ENCODE measurements at places on chromosomes 1 and 21. TPM values are rescaled to one million over a fixed set of nuclear protein-coding genes. Genes with fewer than 3 reads are reported as not detected.

DNA sequence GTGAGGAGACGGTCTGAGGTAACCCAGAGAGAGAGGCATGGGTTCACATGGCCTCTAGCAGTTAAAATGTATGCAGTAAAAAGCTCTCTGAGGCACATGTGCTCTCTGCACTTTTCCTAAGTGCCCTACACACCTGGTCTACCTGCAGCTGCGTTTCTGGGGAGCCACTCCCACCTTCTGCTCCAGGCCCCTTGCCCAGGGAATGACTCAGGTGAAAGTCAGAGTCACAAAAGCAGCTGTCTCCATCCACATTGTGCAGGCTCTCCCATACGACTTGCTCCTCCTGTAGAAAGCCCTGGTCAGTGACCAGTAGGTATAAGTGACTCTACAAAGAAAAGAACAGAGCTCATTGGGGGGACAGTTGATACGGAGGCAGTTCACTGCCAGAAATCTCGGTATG, 8.8 kb downstream of the MINDY1 start:
- DNase-seq: no peak

DNA sequence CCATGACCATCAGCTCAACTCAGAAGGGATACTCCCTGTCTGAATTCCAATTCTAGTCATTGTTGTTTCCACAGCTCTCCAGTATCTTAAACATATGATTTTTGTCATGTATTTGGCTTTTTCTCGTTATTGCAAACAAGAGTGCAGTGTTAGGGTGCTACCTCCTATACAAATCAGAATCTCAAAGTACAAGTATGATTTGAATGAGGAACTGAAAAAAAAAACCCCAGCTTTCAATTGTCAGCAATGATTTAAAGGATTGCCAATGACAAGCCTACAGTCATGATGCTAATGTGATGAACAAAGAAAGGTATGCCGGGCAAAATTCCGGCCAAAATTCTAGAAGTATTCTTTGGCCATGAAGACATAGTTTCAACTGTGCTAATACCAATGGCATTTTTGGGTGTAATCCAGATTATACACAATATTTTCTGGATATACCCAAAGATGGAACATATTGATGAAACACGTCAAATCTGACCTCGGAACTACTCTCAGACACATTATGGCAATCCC, 14.9 kb downstream of the TMEM35B start:
- no peak for DNase-seq

PIK3R3 gene
- 21.0 TPM for total RNA-seq

- no peak for DNase-seq
Observed at GRCh38 chr1:64472805-64473204, 2.9 kb downstream of the CACHD1 start.

ERVH48-1 gene
- 0.05 TPM for total RNA-seq

GRCh38 chr1:232260861-232261260, 369.1 kb downstream of the SIPA1L2 start:
- DNase-seq: no peak

DNA sequence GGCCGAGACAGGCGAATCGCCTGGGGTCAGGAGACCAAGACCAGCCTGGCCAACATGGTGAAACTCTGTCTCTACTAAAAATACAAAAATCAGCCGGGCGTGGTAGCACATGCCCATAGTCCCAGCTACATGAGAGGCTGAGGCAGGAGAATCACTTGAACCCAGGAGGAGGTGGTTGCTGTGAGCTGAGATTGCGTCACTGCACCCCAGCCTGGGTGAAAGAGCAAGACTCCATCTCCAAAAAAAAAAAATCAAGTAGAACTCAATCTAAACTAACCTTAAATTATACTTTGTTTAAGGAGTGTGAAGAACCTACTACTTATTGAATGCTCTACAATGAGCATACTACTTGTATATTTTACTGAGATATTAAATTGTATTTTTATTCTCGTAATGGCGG, 30.5 kb upstream of the RNF186 start:
- no peak for DNase-seq

DNA sequence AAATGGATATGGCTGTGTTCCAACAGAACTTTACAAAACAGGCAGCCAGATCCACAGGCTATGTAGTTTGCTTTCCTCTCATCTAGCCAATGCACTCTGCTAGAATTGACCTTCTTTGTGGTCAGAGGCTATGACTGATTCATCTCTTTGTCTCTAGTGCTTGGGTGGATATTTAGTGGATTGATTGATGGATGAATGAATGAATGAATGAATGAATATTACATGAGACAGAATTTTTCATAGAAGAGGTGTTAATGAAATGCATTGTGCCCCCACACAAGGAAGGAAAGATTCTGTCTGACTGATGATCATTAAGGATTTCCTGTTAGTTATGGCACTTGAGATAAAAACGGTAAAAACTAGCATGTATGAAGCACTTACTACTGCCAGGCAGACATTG, 50.5 kb upstream of the ZYG11A start:
- DNase-seq: peak; percentile 72

DNA sequence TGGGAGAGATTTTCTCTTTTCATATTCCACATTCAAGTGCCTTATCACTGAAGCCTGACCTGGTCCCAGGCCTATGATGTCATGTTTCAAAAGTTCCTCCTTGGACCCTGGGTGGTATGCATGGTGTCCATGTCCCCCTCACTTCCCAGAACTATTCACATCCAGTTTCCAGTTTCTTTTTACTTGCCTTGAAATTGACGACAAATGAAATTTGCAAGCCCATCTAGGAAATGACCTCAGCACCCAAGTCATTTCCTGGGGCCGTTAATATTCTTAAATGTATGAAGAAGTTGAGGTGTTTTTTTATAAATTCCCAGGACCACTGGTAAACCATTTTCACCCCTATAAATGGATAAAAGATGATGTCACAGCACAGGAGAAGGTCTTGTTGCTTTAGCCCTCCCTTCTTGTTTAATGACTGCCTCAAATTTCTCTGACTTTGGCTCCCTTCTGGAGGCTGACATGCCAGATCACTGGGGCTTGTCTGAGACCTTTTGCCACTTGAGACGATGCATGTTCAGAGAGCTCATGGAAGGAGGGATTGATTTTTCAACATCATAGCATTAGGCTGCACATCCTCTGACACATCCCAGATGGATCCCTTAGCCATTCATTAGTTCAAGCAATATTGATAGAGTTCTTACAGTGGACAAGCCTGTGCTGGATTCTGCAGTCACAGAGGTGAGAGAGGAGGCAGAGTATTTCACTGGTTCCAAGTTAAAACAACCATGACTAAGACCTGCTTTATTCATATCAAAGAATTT, 221.3 kb downstream of the PLPP3 start:
- DNase-seq: peak; percentile 49

- peak; percentile 70 for DNase-seq
Observed at GRCh38 chr1:19113697-19114092, 96.4 kb downstream of the UBR4 start.

CELA3B gene
- total RNA-seq: not detected

DNA sequence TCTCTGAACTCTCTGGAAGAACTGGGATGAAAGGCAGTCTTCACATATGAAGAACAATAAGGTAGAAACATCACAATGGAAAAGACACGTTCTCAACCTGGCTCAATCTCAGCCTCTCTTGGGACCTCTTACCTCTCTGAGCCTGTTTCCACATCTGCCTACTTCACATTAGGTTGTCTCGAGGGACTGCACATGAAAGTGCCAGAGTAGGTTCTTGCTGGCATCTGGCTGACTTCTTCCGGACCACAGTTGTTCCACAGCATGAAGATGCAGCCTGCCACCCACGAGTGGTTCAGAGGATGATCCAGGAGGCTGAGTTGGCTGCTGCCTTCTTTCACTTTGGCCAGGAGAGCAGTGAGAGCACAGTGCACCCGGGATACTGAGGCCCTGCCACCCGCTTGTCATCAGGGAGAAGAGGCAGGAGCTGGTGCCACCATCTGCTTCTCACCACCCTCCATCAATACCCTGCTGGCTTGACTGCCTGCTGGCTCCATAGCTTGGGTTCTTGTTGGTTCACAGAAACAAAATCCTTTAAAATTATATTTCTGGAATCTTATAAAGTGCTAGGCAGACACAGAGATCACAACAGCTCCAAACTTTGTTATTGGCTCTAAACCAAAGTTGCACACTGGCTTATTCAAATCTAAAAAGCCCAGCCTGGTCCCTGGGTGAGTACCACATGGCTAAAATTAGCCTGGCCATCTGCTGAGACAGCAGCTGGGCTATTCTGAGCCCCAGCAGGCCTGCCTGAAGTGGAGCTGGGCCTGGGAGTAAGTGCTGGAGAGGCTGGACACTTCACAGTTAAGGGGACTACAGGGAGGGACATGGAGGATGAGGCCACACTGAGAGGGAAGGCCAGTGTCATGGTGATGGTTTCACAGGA, 46.9 kb upstream of the LIN9 start:
- DNase-seq: no peak

GRCh38 chr1:231139125-231139649, 22.7 kb upstream of the TRIM67 start:
- DNase-seq: peak; percentile 73

SLC25A24 gene
- 49.9 TPM for total RNA-seq

ACOT11 gene
- 3.0 TPM for total RNA-seq

DNA sequence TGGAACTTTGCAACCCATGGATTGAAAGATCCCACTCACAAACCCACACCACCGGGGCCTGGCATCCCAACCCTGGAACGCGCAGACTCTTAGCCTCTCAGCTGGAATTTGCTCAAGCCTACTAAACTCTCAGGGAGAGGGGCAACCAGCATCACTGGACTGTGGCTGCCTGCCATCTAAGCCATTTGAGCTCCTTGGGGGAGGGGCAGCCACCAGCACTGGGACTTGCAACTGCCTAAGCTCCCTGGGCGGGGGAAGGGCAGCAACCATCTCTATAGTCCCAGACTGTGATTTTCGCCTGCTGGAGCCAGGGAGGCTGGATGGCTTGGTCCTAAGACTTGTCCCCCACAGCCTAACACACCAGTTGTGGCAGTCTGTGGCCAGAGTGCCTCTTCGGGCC, 122.3 kb downstream of the SNX7 start:
- DNase-seq: no peak
